GM12892 (cell line): ENCODE measurements at places on chromosomes 16 and 17.

- DNase-seq: no peak
Measured at GRCh38 chr17:57356719-57357391, 100.5 kb downstream of the MSI2 start.

DNA sequence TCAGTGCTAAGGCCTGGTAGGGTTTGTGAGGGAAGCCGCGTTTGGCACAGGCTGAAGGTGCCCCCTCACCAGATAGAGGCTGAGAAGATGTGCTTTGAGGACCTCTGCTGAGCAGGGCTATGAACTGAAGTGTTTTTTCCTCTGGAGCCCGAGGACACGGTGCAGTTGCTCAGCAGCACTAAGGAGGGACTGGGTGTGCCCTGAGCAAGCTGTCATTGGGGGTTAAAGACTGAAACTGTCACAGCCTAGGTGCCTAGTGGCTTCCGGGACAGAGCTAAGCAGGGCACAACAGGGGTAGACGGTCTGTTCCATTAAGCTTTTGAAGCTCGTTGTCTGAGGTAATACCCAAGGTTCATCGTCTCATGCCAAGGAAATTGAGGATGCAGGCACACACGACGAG is 24.8 kb upstream of the ASGR2 start:
- DNase-seq: no peak

GRCh38 chr17:8991514-8992285 is 26.2 kb upstream of the PIK3R5 start:
- peak; percentile 42 for DNase-seq

GRCh38 chr16:4733211-4733742 is 794 bp downstream of the ANKS3 start:
- no peak for DNase-seq

GRCh38 chr16:12193692-12194091 is 217.2 kb downstream of the SNX29 start:
- no peak for DNase-seq

DNA sequence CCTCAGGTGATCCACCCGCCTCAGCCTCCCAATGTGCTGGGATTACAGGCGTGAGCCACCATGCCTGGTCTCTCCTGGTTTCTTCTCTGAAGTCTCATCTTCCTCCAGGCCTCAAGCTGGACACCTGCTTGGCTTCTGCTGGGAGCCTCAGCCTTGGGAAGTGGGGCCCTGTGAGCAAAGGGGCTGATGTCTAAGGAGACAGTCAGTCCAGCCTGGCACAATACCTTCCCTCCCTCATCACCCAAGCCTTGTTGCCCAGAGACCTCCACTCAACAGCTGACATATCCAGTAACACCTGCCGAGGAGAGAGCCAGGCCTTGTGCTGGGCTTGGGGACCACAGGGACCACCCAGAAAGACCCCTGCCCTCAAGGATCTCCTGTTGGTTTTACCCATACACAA is 251.6 kb downstream of the GSG1L start:
- no peak for DNase-seq

GRCh38 chr17:77510133-77510796 is 369.5 kb downstream of the SEC14L1 start:
- no peak for DNase-seq

GRCh38 chr17:27760069-27760885 is 40.1 kb downstream of the NOS2 start:
- DNase-seq: peak; percentile 52

- no peak for DNase-seq
Measured at GRCh38 chr17:8954339-8954738, 11.2 kb downstream of the PIK3R5 start.

GRCh38 chr17:32517982-32518381 is 31.2 kb downstream of the CDK5R1 start:
- DNase-seq: no peak

GRCh38 chr16:22023505-22023904 is 15.6 kb downstream of the MOSMO start:
- no peak for DNase-seq

DNA sequence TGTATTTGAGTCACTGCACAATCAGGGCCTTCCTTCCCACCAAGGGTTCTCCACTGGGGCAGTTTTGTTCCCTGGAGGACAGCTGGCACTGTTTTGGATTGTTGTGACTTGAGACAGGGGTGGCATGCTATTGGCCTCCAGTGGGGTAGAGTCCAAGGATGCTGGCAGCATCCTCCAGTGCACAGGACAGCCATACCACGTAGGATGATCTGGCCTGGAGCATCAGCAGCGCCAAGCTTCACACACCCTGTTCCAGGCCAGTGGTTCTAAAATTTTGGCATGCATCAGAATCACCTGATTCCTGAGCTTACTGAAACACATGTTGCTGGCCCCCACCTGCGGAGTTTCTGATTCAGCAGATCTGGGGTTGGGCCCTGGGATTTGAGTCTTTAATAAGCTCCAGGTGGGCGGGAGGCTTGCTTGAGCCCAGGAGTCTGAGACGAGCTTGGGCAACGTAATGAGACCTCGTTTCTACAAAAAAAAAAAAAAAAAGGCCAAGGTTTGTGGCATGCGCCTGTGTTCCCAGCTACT is 83.2 kb downstream of the MGAT5B start:
- no peak for DNase-seq

DNA sequence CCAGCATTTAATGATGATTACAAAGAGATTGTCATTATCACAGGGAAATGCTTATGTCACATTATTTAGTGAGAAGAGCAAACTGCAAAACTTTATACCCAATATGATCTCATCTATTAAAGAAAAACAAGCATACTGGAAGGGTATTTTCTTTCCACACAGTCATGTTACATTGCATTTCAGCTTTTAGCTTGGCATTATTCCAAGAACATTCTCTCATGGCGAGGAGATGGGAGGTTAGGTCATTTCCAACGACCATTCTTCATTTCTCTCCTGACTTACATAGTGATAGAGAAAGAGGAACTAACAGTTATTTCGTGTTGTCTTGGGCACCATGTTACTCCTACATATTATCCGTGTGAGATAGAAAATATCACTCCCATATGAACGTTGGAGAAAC is 309.4 kb upstream of the XYLT1 start:
- no peak for DNase-seq

DNA sequence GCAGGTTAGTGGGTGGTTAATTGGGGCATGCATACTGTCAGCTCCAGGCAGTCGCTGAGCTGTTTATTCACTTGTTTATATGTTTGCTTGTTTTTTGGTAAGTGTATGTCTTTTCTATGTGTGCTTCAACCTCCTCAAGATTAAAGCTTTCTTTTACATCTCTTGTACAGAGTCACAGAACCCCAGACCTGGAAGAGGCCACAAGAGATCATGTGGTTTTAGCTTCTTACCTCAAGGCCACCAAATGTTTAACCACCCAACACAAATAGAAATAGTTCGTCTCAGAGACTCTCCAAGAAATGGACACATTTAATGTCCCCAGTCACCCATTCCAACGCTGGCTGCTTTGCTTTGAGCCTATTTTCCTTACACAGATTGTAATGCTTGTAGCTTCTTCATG is 11.8 kb upstream of the TMEM98 start:
- no peak for DNase-seq

- DNase-seq: peak; percentile 22
Measured at GRCh38 chr17:50264263-50265113, 9.8 kb upstream of the TMEM92 start.

- DNase-seq: no peak
Measured at GRCh38 chr16:73076324-73076810, 28.4 kb upstream of the ZFHX3 start.

DNA sequence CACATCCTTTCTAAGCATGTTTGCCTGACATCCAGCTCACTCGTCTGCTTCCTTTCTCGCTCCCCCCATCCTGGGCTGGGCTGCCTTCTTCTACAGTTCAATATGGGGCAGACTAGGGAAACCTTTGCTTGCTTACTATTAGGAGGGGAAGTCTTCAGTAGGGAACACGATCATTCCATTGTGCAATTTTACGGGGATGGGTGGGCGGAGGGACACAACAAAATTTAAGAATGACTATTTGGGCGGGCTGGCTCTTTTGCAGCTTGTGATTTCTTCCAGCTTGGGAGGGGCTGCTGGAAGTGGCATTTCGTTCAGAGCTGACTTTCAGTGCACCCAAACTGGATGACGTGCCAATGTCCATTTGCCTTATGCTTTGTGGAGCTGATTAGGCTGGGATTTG is 25.4 kb downstream of the PCTP start:
- no peak for DNase-seq

DNA sequence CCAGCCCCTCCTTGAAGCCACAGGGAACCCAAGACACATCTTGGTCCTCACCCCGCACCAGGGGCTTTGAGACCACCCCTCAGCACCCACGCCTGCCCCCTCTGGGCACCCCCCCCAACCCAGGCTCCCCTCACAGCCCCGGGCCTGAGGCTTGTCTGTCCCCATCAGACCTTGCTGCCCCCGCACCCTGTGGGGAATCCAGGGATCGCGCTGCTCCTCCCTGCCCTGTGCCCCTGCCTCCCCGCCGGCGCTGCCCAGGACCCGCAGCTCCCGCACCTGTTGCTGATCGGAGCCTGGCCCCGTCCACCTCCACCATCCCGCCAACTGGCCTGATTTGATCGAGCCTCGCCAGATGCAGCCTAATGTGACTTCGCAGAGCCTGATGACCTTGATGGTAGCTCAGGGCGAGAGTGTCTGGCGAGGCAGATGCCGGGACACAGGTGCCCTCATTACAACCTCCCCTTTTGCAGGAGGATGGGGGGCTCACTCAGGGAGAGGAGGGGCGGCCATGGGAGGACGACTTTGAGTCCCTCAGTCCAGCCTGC is 29.0 kb downstream of the SLC25A10 start:
- DNase-seq: no peak

GRCh38 chr17:56902348-56902747 is 11.5 kb downstream of the TRIM25 start:
- DNase-seq: no peak

DNA sequence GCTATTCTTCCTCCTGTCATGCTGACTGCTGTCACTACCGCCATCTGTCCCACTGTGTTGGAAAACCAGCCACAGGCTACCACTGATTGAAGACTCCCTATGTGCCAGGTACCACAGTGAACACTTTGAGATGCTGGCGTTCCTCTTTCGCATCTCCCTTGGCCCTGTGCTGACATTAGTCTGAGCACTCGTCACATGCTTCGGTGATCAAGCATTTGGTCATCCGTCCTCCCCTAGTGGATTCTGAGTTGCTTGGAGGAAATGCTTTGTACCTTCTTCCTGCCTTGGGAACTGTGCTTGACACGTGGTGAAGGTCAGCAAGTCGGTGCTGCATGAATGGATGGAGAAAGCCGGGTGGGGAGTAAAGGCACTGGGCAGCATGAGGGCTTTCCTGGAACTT is 260.1 kb downstream of the SNX29 start:
- no peak for DNase-seq

- DNase-seq: no peak
Measured at GRCh38 chr16:23833960-23834685, 1.7 kb upstream of the PRKCB start.

DNA sequence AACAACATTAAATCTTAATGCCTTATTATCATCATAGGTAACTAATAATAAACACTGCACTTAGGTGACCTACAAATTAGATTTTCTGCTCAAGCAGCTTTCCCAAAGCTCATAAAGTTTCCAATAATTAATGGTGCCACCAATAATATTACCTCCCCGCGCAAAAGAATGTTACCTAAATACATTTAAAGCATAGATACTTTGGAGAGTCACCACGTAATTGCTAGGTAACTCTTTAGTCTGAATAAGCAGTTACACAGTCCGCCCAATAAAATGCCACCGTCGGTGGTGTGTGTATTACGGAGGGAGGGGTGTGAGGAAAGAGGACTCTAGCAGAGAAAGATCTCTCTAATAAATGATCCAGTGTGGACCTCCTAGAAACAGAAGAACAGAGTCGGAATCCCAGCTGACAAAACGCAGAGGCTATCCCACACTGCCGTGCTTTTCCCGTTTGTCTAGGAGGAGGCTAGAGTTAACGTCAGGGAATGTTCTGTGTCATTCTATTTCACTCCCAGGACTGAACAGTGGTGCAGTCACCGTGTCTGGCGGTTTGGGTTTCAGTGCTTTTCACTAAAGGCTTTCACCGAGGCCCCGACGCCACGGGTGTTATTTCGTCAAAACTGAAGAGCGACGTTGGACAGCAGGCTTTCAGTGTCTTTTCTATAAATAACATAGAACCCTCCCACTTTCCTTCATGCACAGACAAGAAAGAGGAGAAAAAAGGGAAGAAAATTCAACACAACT is 630 bp downstream of the RNFT1 start:
- DNase-seq: peak; percentile 12

GRCh38 chr17:29292992-29293889 is 707 bp downstream of the NUFIP2 start:
- peak; percentile 42 for DNase-seq

- no peak for DNase-seq
Measured at GRCh38 chr16:16101585-16101984, 121.7 kb downstream of the ABCC6 start.

GRCh38 chr16:20740007-20740883 is 1.4 kb downstream of the THUMPD1 start:
- no peak for DNase-seq

DNA sequence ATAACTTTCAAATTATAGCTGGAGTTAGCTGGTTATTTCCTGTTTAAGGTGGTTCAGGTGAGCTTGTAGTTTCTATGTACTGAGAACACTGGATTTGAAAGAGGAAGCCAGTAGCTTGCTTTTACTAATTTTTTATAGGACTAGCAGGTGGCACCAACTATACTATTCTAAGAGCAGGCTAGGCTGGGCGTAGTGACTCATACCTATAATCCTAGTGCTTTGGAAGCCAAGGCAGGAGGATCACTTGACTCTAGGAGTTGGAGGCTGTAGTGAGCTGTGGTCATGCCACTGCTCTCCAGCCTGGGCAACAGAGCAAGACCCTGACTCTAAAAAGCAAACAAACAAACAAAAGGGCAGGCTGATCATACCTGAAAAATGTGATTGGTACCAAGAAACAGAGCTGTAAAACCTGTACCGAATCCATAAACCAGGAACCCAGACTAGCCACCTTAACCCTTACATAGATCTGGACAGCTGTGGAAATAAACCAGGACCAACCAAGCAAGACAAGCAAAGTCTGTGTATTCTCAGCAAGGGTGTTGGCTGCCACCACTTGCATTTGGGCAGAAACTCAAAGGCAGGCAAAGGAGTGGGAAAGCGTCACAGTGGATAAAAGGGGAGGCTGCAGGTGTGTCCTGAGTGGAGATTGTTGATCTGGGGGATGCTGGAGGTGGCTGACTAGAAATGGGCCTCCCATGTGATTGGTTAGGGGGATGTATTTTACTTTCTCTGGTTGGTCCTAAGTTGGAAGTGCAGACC is 36.3 kb downstream of the SLC47A1 start:
- no peak for DNase-seq

GRCh38 chr16:68469796-68470460 is 21.6 kb upstream of the SMPD3 start:
- DNase-seq: no peak

DNA sequence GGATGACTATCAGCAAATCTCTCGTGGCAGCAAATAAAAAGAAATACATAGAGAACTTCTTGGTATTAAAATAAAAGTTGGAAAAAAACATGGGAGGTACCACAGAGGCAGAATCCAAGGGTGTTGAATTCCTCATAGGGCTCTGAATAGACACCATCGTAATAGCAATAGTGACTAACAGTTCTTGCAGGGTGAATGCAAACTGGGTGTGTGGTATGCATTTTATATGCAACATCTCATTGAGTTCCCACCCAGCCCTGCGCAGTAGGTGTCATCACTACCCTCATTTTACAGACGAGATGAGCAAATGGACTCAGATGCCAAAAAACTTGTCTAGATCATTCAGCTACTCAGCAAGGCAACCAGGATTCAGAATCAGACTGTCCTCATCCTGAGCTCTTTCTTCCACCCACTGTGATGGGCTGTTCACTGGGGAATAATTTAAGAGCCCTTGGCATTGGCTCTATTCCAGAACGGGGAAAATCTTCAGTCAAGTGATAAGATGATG is 354.6 kb upstream of the CDH11 start:
- DNase-seq: no peak
